Activated T-cell treated with anti-CD3 and anti-CD28 coated beads, Interleukin-2, amount 50 U/mL, for 72 hours (primary cell): ENCODE measurements at places on chromosomes 1 and 21. TPM values are rescaled to one million over a fixed set of nuclear protein-coding genes. Genes with fewer than 3 reads are reported as not detected.
A peak's percentile ranks its signal among the peaks of the same experiment; 100 is the strongest.

The SDC3 gene
- total RNA-seq: 0.12 TPM

- H3K27ac ChIP-seq: no peak overlapping the region
- peaks cover 4% of the 10 kb centered on the region for H3K36me3 ChIP-seq
- peak overlapping the region; percentile 64 for H3K4me3 ChIP-seq
Measured at GRCh38 chr1:41662765-41663437, 178.4 kb upstream of the EDN2 start.

DNA sequence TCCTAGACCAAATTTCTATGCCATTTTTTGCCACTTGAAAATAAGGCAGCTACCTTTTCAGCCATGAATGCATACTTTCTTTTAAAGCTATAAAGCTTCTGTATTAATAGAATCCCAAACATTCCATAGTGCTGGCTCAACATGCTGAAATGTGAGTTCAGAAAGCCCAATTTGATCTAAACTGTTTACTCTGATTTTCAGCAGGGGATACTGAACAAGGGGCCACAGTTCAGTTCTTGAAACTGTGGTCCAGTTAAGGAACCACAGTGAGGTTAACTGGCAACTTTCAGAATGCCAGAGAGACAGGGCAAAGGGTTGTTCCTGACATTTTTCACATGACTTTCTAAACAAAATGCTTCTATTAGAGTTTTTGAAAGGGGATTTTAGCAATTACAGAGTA lies 85.7 kb upstream of the COL11A1 start:
- no peaks in the 10 kb centered on the region for H3K36me3 ChIP-seq
- no peaks in the 10 kb centered on the region for H3K4me1 ChIP-seq
- H3K27me3 ChIP-seq: no peaks in the 10 kb centered on the region
- H3K4me3 ChIP-seq: no peak overlapping the region

GRCh38 chr1:202591515-202591914 lies 118.7 kb downstream of the SYT2 start:
- DNase-seq: no peak
- no peak overlapping the region for H3K4me3 ChIP-seq
- H3K4me1 ChIP-seq: no peaks in the 10 kb centered on the region
- no peaks in the 10 kb centered on the region for H3K36me3 ChIP-seq
- H3K27ac ChIP-seq: no peak overlapping the region

The NBPF19 gene
- 28.0 TPM for total RNA-seq

DNA sequence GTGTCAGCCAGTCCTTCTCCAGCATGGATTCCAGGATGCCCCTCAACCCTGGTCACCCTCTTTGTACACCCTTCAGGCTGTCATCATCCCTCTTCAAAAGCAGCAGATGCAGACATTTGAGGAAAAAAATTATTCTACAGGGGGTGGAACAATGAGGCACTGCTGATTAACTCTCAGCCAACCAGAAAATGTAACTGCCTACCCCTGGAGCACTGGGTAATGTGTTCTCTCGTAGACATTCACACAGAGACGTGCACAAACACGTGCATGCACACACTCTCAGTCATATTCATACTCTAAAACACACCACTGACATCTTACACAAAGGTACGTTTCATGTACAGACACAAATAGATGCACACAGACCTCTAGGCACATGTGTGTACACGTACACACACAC lies 175.4 kb downstream of the TRABD2B start:
- no peaks in the 10 kb centered on the region for H3K27me3 ChIP-seq
- no peak overlapping the region for H3K4me3 ChIP-seq
- no peaks in the 10 kb centered on the region for H3K4me1 ChIP-seq
- DNase-seq: no peak

DNA sequence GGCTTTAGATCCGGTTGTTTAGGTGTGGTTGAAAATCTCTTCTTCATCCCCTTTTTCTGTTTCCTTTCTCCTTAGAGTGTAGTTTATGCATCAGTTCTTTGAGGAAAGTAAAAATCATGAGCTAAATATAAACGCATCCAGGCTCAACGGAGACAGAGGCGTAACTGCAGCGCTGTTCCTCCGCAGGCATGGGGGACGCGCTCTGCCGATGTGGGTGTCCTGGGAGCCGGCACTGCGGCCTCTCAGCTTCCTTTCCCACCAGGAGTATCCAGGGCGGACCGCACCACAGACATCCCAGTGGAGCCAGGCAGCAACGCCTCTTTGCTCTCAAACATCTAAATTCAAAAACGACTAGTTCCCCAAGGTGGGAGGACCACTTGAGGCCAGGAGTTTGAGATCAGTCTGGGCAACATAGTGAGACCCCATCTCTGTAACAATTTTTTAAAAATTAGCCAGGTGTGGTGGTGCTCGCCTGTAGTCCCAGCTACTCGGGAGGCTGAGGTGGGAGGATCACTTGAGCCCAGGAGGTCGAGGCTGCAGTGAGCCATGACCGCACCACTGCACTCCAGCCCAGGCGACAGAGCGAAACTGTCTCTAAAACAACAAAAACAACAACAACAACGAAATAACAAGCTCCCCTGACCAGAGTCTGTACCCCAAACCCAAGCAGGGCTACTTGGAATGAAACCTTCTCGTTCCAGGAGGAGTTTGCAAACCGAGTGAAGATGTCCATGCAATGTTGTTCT lies 16.4 kb downstream of the SLC45A1 start:
- H3K4me1 ChIP-seq: no peaks in the 10 kb centered on the region
- DNase-seq: no peak
- no peak overlapping the region for H3K4me3 ChIP-seq
- H3K27ac ChIP-seq: no peak overlapping the region
- H3K36me3 ChIP-seq: peaks cover 2% of the 10 kb centered on the region

- no peak overlapping the region for H3K4me3 ChIP-seq
- no peak for DNase-seq
- no peaks in the 10 kb centered on the region for H3K27me3 ChIP-seq
- peaks cover 5% of the 10 kb centered on the region for H3K36me3 ChIP-seq
- no peak overlapping the region for H3K27ac ChIP-seq
Measured at GRCh38 chr1:178959543-178960460, 65.9 kb upstream of the FAM20B start.

GRCh38 chr1:17441265-17441992 lies 2.0 kb upstream of the RCC2 start:
- peaks cover 11% of the 10 kb centered on the region for H3K36me3 ChIP-seq
- H3K4me1 ChIP-seq: peaks cover 40% of the 10 kb centered on the region
- peak overlapping the region; percentile 88 for H3K4me3 ChIP-seq
- peak overlapping the region; percentile 79 for H3K27ac ChIP-seq
- H3K27me3 ChIP-seq: peaks cover 6% of the 10 kb centered on the region

The RXFP4 gene
- not detected for total RNA-seq

DNA sequence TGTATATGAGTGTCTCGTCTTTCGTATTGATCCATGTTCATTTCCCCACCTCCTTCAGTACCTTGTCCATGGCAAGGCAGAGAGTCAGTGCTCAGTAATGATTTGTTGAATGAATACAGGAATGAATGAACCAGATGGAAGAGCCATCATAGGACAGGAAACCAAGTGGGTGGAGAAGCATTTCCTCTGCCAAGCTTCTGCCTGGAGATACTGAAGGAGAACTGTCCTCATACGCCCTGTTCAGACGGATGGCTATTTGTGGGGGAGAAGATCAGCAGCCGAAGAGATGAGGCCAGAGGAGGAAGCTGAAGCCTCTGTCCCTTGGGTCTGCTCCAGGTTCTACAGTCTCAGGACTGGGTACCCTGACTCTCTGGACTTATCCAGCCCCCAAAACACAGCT lies 5.8 kb downstream of the FAM43B start:
- no peak overlapping the region for H3K4me3 ChIP-seq
- no peaks in the 10 kb centered on the region for H3K36me3 ChIP-seq

DNA sequence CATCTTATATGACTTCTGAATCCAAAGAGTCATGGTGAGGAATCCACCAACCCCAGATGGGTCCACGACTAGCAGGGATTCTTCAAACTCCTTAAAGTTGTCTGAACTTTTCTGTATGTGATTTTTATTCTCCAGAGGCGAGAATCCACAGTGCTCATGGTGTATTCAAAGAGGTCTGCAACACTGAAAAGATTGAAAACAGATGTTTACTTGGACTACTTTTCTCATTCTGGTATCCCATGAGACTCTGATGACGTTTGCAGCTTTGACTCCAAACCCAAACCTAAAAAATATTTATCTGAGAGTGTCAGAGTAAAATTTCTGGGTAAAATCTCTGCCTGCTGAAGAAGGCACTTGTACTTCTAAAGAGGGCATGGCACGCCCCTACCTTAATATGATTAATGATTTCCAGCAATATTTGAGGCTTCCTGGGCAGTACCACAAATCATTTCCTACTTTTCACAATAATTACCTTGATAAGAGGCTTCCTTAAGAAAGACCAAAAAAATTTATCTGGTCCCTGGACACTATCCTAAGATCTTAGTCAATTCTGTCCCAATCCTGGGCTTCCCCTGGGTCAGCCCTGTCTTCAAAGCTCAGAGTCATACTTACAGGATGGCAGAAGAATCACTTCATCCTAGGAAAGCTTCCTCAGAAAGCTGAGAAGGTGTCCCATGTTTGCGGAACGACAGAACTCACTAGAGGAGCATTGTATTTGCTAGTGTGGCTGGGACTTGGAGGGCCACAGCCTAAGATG lies 76.5 kb upstream of the MAP10 start:
- peaks cover 15% of the 10 kb centered on the region for H3K27me3 ChIP-seq
- H3K4me1 ChIP-seq: peaks cover 11% of the 10 kb centered on the region
- no peak for DNase-seq

The C1orf74 gene
- 2.8 TPM for total RNA-seq

The TMPRSS3 gene
- total RNA-seq: 91.9 TPM

- no peak for DNase-seq
- H3K4me1 ChIP-seq: peaks cover 17% of the 10 kb centered on the region
- no peak overlapping the region for H3K4me3 ChIP-seq
- H3K36me3 ChIP-seq: no peaks in the 10 kb centered on the region
- no peak overlapping the region for H3K27ac ChIP-seq
- H3K27me3 ChIP-seq: no peaks in the 10 kb centered on the region
Measured at GRCh38 chr1:229075716-229076115, 195.2 kb upstream of the RAB4A start.

GRCh38 chr1:165773324-165773965 lies 4.8 kb upstream of the TMCO1 start:
- DNase-seq: no peak
- H3K36me3 ChIP-seq: peaks cover 7% of the 10 kb centered on the region
- no peak overlapping the region for H3K27ac ChIP-seq
- peaks cover 18% of the 10 kb centered on the region for H3K4me1 ChIP-seq

DNA sequence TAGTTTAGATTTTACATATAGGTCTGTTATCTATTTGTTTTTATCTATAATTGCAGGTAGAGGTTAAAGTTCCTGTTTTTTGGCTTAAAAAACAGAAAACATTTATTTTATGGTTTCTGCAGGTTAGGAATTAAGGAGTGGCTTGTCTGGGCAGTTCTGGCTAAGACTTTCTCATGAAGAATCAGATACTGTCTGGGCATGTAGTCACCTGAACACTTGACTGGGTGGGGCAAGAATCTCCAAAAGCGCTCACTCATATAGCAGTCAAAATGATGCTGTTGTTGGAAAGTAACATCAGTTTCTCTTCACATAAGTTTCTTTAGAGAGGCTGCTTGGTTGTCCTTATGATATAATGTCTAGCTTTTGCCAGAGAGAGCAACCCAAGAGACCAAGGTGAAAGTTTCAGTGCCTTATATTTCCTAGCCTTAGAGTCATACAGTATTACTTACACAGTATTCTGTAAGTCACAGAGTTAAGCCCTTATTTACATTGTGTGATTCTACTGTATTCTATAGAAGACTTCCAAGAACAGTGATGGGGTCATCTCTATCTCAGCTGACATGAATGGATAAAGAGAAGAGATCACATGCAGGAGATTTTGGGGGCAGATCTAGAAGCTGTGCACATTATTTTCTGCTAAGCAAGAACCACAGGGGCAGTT lies 125.4 kb upstream of the GPR52 start:
- H3K27me3 ChIP-seq: no peaks in the 10 kb centered on the region
- H3K27ac ChIP-seq: no peak overlapping the region
- no peaks in the 10 kb centered on the region for H3K4me1 ChIP-seq
- no peak overlapping the region for H3K4me3 ChIP-seq

The TMPRSS2 gene
- not detected for total RNA-seq

DNA sequence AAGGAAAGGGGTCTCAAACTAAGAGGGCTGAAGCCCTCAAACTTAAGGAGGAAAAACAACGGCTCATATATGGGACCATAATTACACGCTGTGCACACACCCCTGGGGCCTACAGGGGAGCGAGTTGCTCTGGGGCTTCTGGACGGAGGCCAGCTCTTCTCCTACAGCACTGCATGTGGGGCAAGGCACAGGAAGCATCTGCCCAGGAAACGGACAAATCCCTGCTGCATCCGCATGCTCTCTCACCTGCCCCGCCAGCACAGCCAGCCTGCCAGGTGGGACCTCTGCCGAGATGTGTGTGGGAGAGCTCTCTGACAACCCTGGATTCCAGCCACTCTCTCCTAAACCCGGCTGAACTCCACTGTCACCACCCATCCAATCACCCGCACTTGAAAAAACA lies 54.1 kb downstream of the MRPL37 start:
- H3K4me1 ChIP-seq: no peaks in the 10 kb centered on the region
- no peak for DNase-seq
- no peaks in the 10 kb centered on the region for H3K36me3 ChIP-seq
- no peak overlapping the region for H3K4me3 ChIP-seq

- H3K4me1 ChIP-seq: no peaks in the 10 kb centered on the region
- no peak overlapping the region for H3K27ac ChIP-seq
- H3K36me3 ChIP-seq: no peaks in the 10 kb centered on the region
- no peak overlapping the region for H3K4me3 ChIP-seq
- no peaks in the 10 kb centered on the region for H3K27me3 ChIP-seq
Measured at GRCh38 chr1:217078078-217078690, 355.0 kb upstream of the ESRRG start.

GRCh38 chr1:97365026-97365425 lies 555.8 kb downstream of the DPYD start:
- no peak overlapping the region for H3K4me3 ChIP-seq
- H3K27me3 ChIP-seq: no peaks in the 10 kb centered on the region
- no peak overlapping the region for H3K27ac ChIP-seq
- H3K4me1 ChIP-seq: no peaks in the 10 kb centered on the region

GRCh38 chr1:167893798-167894197 lies 20.1 kb downstream of the ADCY10 start:
- no peak overlapping the region for H3K27ac ChIP-seq
- H3K27me3 ChIP-seq: no peaks in the 10 kb centered on the region
- H3K36me3 ChIP-seq: no peaks in the 10 kb centered on the region
- H3K4me3 ChIP-seq: no peak overlapping the region
- no peaks in the 10 kb centered on the region for H3K4me1 ChIP-seq

- DNase-seq: peak; percentile 71
- H3K4me3 ChIP-seq: peak within 1 kb of the TSS; percentile 88
- peak within 1 kb of the TSS; percentile 98 for H3K27ac ChIP-seq
- no peaks in the 10 kb centered on the region for H3K27me3 ChIP-seq
- H3K36me3 ChIP-seq: peaks cover 5% of the 10 kb centered on the region
Measured at GRCh38 chr1:167936930-167937708, at the start of gene MPC2. Gene MPC2, minus strand, starts transcription at chr1:167937072. Its CDS starts 1,231 bp downstream, at chr1:167935841.

The OR2L2 gene
- total RNA-seq: 0.12 TPM

- no peaks in the 10 kb centered on the region for H3K36me3 ChIP-seq
- peaks cover 8% of the 10 kb centered on the region for H3K27me3 ChIP-seq
- no peak overlapping the region for H3K27ac ChIP-seq
- no peak overlapping the region for H3K4me3 ChIP-seq
- no peak for DNase-seq
Measured at GRCh38 chr1:115650961-115651360, 9.2 kb downstream of the VANGL1 start.

The CHRNB2 gene
- total RNA-seq: not detected

The HSF2BP gene
- 1.9 TPM for total RNA-seq
